Activated CD4-positive, alpha-beta memory T cell treated with anti-CD3 and anti-CD28 coated beads for 36 hours (primary cell): ENCODE measurements at places on chromosomes 13 and 19. TPM values are rescaled to one million over a fixed set of nuclear protein-coding genes. Genes with fewer than 3 reads are reported as not detected.
A peak's percentile ranks its signal among the peaks of the same experiment; 100 is the strongest.

- DNase-seq: no peak
- H3K4me1 ChIP-seq: peaks cover 42% of the 10 kb centered on the region
- no peak overlapping the region for H3K27ac ChIP-seq
- H3K27me3 ChIP-seq: no peaks in the 10 kb centered on the region
- peaks cover 8% of the 10 kb centered on the region for H3K36me3 ChIP-seq
Observed at GRCh38 chr13:109782066-109782822, 4.1 kb downstream of the IRS2 start.

GRCh38 chr19:29687244-29687896 is 22.1 kb downstream of the PLEKHF1 start:
- DNase-seq: peak; percentile 78
- H3K4me3 ChIP-seq: no peak overlapping the region
- peaks cover 5% of the 10 kb centered on the region for H3K36me3 ChIP-seq
- H3K27me3 ChIP-seq: no peaks in the 10 kb centered on the region

DNA sequence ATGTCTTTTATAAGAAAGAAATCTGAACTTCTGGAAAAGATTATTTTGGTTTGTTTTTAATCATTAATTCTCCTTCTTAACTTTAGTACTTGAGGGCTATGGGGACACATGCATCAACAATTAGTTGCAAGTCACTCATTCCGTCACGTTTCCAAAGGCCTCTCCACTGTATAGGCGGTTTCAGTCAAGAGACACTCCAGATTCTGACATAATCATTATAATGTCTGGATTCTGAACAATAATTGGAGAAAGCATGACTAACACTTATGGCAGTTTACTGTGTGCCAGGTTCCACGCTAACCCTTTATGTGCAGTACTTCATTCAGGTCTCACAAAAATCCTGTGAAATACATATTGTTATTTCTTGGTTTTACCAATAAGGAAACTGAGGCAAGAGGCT is 71.9 kb downstream of the TNFRSF19 start:
- no peak for DNase-seq
- H3K27me3 ChIP-seq: no peaks in the 10 kb centered on the region
- peaks cover 4% of the 10 kb centered on the region for H3K4me1 ChIP-seq
- H3K27ac ChIP-seq: no peak overlapping the region
- H3K4me3 ChIP-seq: no peak overlapping the region
- H3K36me3 ChIP-seq: no peaks in the 10 kb centered on the region

GRCh38 chr19:40633207-40633606 is 32.0 kb downstream of the LTBP4 start:
- peaks cover 7% of the 10 kb centered on the region for H3K4me1 ChIP-seq
- peaks cover 7% of the 10 kb centered on the region for H3K36me3 ChIP-seq
- H3K27ac ChIP-seq: no peak overlapping the region
- H3K4me3 ChIP-seq: no peak overlapping the region
- H3K27me3 ChIP-seq: peaks cover 5% of the 10 kb centered on the region
- no peak for DNase-seq

DNA sequence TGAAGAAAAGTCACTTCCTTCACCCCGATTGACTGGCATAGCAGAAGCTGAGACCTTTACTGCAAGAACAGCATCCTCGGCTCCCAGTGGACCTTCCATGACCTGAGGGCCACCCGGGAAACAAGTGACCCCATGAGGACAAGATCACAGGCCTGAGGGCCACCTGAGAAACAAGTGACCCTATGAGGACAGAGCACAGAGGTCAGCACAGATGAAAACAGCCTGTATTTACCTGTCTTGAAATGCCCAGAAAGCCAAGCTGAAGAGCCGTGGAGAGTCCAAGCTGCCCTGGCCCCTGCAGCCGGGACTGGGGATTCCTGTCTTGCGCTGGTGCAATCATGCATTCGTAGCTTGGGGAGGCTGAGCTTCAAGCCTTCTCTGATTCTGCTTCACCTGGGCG is 114.2 kb upstream of the SPACA7 start:
- peaks cover 6% of the 10 kb centered on the region for H3K27me3 ChIP-seq
- no peak for DNase-seq
- H3K4me3 ChIP-seq: no peak overlapping the region
- no peaks in the 10 kb centered on the region for H3K4me1 ChIP-seq
- no peak overlapping the region for H3K27ac ChIP-seq

DNA sequence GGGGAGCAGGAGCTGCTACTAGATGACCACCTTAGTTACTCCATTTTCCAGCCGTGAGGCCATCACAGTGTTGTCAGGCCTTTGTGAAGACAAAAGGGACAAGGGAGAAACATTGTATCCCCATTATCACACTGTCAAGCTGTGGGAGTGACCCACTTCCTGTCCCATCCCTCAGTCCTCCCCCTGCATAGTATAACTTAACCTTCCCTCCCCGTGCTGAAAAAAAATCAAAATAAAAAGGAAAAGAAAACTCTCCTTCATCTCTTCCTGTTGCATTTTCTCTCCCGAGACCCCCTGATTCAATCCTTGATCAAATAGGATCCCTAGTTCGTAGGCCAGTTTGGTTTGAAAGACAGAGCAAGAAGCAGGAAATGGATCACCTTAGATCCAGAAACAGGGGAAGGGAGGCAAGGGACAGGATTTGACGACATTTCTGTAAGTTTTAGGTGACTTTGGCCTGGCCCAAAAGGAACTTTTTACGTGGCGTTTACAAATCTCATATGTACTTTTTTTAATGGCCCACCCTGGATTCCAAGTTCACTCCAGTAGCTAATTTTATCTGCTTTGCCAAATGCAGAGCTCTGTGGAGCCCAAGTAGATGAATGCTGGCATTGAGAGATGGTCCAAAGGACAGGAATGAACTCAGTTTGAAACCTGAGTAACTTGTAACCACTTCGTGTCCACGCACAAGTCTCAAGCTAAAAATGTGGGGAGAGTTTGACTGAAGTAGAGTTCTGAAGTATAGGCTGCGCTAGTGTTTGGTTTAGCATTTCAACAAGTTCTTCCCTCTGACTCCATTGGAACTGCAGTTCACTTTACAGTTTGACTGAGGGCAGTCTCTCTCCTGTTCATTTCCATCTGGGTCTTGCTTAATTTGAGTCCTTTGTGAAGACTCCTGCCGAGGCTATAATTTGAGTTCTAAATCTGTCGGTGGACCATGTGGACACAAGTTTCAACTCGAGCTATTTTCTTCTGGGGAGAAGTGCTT is 16.6 kb upstream of the GATAD2A start:
- peak overlapping the region; percentile 83 for H3K4me3 ChIP-seq
- H3K4me1 ChIP-seq: peaks cover 56% of the 10 kb centered on the region
- no peaks in the 10 kb centered on the region for H3K27me3 ChIP-seq

DNA sequence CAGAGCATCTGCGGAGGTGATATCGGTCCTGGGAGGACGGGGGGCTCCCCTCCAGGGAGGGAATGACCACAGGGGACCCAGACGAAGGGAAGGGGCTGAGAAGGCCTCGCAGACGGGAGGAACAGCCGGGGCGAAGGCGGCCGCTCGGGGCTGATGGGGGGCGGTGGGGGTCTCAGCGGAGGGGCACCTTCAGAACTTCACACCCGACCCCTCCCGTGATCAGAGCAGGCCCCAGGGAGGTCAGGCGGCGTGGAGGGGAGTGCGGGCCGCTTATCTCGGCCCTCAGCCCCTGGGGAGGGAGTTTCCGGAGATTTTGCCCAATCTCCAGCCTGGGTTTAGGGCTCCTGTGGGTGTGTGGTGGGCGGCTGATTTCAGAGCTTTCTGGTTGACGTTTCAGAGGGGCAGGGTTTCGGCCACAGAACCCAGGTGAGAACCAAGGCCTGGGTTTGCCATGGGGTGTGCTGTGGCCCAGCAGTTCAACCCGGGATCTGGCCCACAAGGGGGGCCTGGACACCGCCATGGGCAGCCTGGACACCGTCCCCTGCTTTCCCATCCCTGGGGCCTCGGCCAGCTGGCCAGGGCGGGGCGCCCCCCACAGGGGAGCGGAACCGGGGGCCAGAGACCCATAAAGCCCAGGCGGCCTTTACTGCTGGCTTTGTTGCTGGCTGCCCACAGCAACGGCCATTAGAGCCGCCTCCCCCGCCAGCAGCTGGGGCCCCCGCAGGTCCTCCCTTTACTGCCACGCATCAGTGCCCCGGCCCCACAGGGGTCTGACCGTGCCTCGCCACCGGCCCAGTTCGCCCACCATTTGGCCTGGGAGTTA is 29.0 kb downstream of the ARID3A start:
- H3K27me3 ChIP-seq: no peaks in the 10 kb centered on the region
- H3K27ac ChIP-seq: no peak overlapping the region
- peaks cover 13% of the 10 kb centered on the region for H3K4me1 ChIP-seq
- no peak overlapping the region for H3K4me3 ChIP-seq
- no peak for DNase-seq
- H3K36me3 ChIP-seq: no peaks in the 10 kb centered on the region

The THSD1 gene
- 0.22 TPM for total RNA-seq
